Hepatocyte (in vitro differentiated cells): ENCODE measurements at places on chromosomes 6 and 20. TPM values are rescaled to one million over a fixed set of nuclear protein-coding genes. Genes with fewer than 3 reads are reported as not detected.

GRCh38 chr20:58216334-58216733, 12.1 kb downstream of the ANKRD60 start:
- DNase-seq: no peak

- no peak for DNase-seq
Observed at GRCh38 chr6:157753291-157753690, 69.8 kb upstream of the SNX9 start.

- no peak for DNase-seq
Observed at GRCh38 chr20:48193627-48194425, 408.5 kb upstream of the SULF2 start.

GRCh38 chr6:169991913-169992312, 240.5 kb downstream of the ERMARD start:
- no peak for DNase-seq

GRCh38 chr6:37474316-37474715, 25.4 kb downstream of the CCDC167 start:
- DNase-seq: no peak

DNA sequence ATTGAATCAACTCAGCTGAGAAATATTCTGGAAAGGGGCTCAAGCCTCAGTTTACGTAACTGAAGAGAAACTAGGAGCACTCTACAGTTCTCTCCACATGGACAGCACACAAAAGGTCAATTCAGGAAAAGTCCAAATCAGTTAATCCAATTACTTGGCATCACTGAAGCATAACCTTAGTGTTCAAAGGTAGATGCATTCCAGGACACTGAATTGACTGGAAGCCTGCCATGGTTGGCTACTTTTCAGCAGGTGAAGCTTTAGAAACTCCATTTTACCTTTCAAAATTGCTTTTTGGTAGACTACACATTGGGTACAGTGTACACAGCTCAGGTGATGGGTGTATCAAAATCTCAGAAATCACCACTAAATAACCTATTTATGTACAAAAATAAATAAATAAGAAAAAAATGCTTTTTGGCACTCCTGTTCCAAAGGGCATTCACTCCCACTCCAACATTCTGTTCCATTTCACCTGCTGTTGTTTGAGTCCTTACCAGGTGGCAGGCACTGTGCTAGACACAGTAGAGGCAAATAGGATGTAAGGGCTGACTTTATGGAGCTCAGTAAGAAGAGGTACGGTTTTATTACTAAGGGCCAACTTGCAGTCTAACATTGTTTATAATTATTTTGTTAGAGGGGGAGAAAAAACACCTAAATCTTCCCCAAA, 153.4 kb downstream of the FAXC start:
- no peak for DNase-seq

DNA sequence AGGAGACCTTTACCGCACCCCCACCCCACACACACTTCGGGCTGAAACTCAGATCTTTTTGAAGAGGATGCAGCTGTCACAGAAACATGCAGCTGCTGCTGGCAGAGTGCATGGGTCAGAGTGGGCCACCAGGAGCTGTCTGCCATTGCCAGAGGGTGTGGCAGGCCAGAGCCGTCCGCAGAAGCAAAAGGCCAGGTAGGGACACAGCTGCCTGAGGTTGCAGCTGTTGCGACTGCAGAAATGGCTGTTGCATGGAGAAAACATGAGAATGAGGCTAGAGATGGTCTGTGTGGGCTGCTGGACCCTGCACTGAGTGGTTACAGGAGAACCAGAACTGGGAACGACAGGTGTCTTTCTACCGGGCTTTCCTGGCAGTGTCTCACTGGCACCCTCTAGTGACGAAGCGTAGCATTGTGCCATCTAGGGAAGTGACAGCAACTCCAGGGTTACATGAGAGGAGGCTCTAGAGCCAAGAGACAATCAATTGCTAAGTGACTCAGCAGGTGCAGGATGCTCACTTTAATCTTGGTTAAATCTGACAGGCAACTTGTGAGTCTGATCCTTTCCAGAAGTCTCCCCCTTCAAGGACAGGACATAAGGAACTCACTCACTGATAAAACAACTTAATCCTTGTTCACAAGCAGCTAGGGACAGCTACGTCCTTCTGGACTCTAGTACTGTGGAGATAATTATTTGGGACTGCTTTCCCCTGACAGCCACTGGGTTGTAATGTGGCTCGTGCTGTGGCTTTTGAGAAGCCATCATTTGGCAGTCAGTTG, 29.1 kb upstream of the SERPINB9 start:
- DNase-seq: peak; percentile 87

DNA sequence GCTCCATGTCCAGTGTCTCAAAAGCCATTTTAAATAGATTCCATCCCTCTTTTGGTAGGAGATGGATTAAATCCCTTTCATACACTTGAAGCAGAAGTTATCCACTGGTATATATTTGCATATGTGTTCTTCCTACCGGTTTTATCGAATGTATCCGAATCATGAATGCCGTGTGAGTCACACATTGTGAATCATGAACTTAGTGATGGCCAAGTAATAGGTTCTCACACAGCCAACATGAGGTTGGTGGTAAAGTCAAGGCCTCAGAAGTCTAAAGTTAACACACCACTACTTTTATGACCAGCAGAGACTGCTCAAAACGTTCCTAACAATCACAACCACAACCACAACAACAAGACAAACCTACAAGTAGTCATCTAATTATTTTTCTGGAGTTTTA, 345.5 kb downstream of the THBS2 start:
- DNase-seq: no peak

GRCh38 chr20:36886859-36887751, 11.2 kb downstream of the TLDC2 start:
- DNase-seq: peak; percentile 90

DNA sequence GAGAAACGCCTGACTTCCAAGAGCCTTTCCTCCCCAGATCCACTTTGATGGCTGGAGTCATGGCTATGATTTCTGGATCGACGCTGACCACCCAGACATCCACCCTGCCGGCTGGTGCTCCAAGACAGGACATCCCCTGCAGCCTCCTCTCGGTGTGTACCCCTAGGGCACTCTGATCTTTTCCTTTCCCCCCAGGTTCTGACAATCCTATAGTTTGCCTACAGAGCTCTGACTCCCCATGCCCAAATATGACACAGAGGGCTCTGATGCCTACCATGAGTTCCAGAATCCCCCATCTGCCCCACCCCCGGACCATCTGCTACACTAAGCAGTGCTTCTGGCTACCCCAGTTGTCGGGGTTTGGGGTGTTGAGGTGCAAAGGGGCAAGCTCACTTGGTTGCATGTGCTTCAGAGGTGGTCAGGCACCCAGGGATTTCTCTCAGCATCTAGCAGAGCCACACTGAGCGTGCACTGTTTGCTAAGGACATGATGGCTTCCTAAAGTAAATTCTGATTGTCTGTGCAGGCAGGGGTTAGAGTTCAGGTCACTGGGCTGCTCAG, 24.0 kb upstream of the SGK2 start:
- DNase-seq: no peak

DNA sequence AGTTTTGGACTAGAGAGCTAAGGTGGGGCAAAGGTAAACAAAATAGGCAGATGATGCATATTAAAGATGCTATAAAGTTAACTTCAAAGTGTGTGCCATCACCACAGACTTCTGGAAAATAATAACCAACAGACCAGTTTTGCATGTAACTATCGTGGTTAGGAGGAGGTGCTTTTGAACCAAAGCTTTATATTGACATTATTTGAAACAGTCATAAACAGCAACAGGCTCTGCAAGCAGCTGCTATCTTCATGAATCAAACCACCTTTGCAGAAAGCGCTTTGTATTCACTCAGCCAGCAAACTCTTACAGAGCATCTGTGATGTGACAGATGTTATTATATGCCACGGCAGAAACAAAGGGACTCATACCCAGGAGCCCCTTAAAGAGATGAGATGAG, 81.9 kb downstream of the CRYBG1 start:
- no peak for DNase-seq

DNA sequence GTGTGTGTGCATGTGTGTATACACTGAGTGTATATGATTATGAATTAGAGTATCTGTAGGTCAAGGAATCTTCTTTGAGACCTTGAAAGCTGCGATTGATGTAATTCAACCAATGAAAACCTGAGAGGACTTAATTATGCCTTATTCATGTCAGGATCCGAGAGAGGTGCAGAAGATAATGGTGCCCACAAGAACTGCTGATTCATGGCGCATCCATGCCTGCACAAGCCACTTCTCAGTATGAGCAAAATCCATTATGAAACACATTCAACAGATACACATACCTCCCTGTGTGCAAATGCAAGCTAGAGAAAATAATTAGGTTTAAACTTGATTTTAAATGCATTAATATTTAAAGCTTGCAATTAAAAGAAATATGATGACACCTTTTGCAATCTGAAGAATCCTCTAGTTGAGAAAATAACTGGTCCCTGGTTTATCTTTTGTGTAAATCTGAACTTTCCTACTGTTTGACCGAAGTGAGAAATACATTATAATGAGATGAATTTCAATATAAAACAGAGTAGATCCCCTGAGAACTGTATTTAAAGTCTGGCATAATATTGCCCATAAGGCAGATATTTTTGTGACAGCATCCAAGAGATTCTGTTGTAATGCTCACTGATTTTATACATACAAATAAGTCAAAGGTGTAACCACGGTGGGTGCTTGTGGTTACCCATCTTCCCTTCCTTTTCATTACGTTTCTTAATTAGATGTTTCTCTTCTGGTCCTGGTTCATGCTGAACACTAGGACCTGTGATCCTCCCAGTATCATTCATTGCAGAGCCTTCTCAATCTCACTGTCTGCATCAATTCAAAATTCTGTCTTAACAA, 45.6 kb downstream of the LY86 start:
- DNase-seq: no peak

DNA sequence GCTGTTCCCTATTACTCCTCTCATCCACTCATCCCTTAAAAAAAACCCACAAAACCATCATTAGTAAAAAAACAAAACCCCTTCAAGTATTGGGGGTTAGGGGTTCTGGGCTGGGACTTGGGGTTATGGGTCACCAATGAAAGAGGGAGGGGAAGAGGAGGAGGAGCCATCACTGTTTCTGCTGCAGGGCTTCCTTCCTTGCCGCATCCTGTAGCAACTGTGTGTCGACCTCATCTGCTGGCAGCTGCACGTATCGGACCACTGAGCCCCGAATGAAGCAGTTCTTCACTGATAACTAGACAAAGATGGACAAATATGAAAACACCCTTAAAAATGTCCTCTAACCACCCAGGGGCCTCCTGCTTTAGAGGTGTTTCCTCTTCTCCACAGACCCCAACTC, 2.0 kb upstream of the VARS1 start:
- no peak for DNase-seq

- DNase-seq: peak; percentile 85
Observed at GRCh38 chr20:54199721-54200176, 8.1 kb upstream of the PFDN4 start.

- peak; percentile 78 for DNase-seq
Observed at GRCh38 chr20:35226884-35227681, 593 bp downstream of the MMP24 start.

- DNase-seq: no peak
Observed at GRCh38 chr20:3560162-3560561, 89.3 kb downstream of the ATRN start.

DNA sequence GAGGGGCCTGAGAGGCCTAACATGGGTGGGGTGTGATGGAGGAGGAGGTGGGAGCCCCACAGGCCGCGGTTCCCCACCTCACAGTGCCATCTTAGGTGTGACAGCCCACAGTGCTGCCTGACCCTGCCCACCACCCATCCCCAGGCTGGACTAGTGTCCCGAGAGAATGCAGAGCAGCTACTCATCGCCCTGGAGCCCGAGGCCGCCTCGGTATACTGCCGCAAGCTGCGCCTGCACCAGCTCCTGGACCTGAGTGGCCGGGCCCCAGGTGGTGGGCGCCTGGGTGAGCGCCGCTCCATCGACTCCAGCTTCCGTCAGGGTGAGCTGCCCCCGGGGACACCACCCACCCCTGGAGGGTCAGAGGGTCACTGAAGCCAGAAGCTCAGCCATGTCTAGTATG, 15.6 kb downstream of the HSPA12B start:
- DNase-seq: no peak

- peak; percentile 76 for DNase-seq
Observed at GRCh38 chr20:46307139-46307998, 929 bp downstream of the CDH22 start.

- DNase-seq: no peak
Observed at GRCh38 chr6:53790886-53791285, 3.9 kb upstream of the LRRC1 start.

- DNase-seq: no peak
Observed at GRCh38 chr6:163579880-163580295, 165.4 kb downstream of the QKI start.

DNA sequence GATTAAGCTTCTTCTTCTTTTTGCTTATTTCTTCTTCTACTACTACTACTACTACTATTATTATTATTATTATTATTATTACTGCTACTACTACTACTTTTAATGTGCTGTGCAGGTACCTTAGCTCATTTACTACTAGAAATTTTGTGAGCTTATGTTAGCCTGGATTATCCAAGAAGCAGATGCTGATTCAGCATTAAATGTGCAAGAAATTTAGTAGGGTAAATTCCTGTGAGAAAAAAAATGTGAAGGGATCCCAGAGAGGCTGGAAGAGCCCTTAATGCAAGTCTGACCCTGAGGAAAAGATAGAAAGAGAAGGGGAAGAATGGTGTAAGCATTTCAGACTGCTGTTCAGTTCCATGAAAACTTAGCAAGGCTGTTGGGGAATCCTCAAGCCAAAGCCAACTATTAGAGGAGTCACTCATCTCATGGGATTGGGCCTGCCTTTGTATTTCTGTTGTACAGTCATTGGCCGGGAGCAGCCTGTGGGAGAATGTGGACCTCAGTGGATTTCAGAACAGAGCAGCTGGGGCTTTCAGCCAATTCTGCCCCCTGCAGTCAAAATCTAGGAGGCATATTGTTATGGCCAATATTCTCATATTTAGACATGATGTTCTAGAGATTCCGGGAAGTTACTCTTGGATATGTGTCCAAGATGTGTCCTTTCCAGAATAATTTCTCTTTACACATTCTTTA, 37.2 kb upstream of the TSPYL1 start:
- no peak for DNase-seq

GRCh38 chr6:148528292-148528691, 185.7 kb downstream of the SASH1 start:
- DNase-seq: no peak

- peak; percentile 32 for DNase-seq
Observed at GRCh38 chr6:37696220-37696840, 1.4 kb downstream of the MDGA1 start.

Gene SLC35D3
- not detected in 2 replicates for total RNA-seq

Gene TINAG
- total RNA-seq: 0.76 and 1.1 TPM in 2 replicates

Gene SIRPB2
- total RNA-seq: not detected in 2 replicates

Gene OPRM1
- total RNA-seq: not detected in 2 replicates

Gene IL17A
- not detected in 2 replicates for total RNA-seq

Gene ARFGEF3
- 3.9 and 4.1 TPM in 2 replicates for total RNA-seq

Gene SPAG4
- 7.9 and 11.0 TPM in 2 replicates for total RNA-seq

Gene GNRH2
- 27.0 and 33.8 TPM in 2 replicates for total RNA-seq

Gene SOBP
- total RNA-seq: 2.1 and 3.4 TPM in 2 replicates

Gene QRSL1
- total RNA-seq: 13.6 and 16.1 TPM in 2 replicates

Gene TRIM10
- total RNA-seq: 0.12 and 0.27 TPM in 2 replicates

Gene GLP1R
- total RNA-seq: 0.30 and 0.52 TPM in 2 replicates
